ENCODE measurements at places on chromosomes 11 and 22.

- DNase-seq, result no peak
Measured at GRCh38 chr11:65695459-65696241, 16.4 kb upstream of the KAT5 start.

GRCh38 chr11:118998388-118998717 lies 415 bp downstream of the CENATAC start:
- DNase-seq, result no peak

DNA sequence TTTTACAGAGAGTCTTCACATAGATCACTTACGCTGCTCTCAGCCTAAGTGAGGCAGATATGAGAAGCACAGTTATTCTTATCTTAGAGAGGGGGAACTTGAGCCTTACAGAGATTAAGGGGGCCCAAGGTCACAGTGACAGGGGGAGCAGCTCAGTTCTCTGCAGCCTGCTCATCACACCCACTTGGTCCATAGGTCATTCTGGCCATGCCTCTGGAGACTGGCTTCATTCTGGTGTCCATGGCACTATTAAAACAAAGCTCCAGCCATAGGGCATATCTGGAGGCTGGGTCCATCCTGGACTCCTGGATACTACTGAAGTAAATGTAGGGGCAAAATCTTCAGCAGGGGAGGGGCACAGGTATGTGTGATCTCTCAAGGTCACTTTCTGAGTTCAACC lies 5.9 kb downstream of the SLC5A4 start:
- no peak for DNase-seq

DNA sequence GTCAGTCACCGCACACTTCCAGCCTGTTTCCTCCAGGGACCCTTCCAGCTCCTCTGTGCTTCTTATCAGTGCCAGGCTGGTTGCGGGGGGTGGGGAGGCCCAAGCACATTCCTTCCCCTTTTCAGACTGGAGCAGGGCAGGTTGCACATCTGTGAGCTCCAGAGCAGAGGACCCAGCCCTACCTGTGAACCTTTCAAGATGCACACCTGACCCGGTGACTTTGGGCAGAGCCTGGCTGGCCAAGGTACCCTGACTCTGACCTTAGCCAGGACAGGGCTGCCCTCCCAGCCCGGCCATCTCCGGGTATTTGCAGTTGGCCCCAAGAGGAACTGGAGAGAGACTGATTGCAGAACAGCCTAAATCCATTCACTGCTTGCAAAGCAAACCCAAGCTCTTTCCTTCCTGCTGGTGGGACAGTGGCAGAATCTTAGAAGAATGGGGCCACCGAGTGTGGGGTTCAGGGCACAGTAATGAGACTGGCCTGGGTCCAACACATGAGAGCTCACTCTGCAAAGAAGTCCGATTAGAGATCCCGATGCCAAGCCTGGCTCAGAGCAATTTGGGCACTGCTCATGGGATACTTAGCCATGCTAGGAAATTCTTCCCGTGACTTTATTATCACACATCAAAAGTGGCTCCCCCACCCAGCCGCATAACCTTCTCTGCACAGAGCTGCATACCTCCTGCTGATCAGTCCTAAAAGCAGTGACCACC lies 64.7 kb upstream of the CCND1 start:
- DNase-seq, result no peak

DNA sequence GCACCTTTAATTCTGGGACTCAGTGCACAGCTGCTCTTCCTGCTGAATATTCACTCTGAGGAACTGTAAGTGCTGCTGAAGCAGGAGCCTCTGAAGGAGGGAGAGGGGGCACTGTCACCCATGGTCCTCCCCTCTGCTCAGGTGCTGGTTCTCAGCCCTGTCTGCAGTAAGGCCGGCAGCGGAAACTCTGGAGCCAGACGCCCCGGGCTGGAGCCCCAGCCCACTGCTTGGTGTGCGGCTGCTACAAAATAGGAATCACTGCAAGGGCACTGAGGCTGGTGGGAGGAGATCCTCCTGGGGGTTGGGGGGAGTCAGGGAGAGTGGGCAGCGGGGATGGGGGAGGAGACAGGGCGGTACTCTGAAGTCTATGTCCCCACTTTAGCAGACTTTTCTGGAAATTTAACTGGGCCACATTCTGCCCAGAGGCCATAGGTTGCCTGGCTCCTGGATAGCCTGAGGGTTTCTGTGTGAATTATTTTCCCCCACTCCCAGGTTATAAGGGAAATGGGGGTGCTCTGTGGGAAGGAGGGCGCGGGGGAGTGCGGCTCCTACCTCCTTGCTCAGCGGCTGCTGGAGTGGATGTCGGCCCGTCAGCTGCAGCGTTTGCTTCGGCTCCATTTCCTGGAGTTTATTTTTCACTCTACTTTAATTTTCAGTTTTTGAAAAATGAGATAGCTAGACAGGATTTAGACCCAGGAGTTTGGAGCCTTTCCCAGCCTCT lies 33.6 kb downstream of the TBC1D22A start:
- no peak for DNase-seq

DNA sequence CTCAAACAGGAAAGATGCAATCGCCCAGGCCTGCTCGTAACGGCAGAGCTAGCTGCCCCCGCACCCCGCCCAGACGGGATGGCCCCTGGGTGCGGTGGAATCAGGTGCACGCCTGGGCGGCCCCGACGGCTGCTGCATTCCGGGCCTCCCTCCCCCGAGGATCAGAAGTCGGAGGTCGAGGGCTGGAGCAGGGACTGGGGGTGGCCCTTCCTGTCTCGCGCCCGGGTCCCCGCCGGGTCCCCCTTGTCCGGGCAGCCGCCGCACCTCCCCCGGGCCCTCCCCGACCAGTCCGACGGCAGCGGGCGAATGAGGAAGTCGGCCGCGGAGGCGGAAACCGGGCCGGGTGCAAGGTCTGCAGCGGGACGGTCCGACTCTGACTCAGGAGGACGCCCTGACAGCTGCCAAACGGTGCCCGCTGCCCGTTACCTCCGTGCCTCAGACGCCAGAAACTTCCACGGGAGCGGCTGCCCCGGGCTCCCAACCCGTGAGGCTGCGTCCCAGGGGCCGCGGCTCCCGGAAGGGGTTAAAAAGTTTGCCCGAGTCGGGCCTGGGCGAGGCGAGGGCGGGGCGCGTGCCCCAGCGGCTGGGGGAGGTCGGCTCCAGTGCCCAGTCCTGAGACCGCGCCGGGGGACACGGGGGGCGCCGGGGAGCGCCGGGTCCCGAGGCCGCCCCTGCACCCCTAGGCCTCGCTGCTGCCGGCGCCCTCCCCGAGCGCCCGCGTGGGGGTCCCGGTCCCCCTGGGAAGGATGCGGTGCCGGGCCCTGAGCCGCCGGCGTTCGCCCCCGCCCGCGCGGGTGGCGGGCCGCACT lies 663 bp downstream of the MYH9 start:
- no peak for DNase-seq

DNA sequence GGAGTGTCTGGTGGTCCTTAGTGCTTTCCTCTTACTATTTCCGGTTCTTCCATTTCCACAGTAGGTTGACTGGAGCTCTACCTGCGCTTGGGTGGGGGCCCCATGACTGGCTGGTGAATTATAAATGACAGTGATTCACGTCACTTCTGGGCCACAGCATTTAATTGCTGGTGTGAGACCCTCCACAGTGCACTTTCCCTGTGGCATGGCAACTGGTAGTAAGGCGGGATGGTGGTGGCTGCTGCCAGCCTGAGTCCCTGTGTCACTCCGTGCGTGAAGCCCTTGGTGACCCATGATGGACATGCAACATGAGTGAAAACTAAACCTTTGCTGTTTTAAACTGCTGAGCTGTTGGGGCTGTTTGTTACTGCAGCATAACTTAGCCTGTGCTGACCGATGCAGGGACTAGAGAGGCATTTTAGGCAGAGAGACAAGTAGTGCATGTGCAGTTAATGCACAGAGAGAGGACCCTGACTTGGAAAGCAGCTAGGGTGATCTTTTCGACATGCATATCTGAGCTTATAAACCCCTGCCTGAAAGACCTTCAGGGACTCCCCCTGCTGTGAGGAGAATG lies 3.1 kb downstream of the PRDM11 start:
- no peak for DNase-seq

DNA sequence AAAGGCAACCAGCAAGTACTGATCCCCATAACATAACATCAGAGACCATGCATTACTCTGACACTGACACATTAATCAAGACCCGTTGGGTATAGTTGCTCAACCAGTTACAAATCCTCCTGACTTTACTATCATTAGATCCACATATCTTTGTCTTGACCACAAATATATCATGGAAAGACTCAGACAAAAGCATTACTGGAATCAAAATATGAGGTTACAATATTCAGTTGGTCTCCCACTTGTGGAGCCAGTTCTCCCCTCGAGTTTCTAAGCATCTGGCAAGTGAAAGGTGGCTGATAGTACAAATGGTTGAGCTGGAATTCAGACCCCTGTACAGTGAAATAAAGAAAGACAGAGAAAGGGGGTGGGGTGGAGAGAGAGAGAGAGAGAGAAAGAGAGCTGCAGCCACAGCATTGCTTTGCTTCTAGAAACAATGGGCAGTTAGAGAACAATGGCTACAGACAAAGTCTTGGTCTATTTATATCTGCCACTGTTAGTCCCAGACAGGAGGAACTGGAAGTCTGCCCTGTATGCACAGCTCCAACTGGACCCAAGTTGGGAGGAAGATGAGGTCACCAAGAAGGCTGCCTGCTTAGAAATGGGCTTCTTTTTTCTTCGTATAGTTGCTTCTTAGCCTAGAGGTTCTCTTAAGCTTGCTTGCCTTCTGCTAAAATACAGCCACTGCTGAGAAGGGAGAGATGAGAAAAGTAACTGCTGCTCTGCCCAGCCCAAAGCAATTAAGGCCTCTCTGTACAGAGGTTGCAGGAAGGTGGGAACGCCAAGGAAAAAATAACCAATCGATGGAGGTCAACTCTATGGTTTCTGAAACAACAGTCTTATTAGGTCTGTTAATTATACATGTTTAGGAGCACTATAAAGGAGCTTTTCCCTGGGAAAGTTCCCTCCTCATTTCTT lies 85.5 kb downstream of the ETS1 start:
- no peak for DNase-seq

- no peak for DNase-seq
Measured at GRCh38 chr11:76610871-76611475, 59.6 kb downstream of the LRRC32 start.

GRCh38 chr11:84313830-84314359 lies 1027.7 kb upstream of the CCDC90B start:
- DNase-seq, result no peak

GRCh38 chr11:94876645-94877442 lies 96.5 kb downstream of the CWC15 start:
- DNase-seq, result no peak

DNA sequence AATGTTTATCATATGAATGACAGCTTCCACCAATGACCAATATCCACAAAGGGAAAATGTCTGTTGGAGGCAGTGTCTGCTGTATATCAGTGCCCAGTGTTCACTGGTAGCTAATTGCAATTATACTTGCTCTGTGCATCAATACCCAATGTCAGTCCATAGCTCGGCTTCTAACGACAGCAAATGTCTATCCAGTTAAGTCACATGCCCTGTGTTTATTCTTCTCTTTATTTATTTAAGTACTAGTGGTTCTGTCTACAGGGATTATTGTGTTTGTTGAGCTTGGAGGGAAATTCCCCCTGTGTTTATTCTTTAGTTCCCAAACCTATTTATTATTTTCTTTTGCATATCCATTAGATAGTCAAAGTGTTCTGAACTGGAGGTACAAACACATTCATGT lies 18.6 kb downstream of the TSKU start:
- DNase-seq, result peak; percentile 58

DNA sequence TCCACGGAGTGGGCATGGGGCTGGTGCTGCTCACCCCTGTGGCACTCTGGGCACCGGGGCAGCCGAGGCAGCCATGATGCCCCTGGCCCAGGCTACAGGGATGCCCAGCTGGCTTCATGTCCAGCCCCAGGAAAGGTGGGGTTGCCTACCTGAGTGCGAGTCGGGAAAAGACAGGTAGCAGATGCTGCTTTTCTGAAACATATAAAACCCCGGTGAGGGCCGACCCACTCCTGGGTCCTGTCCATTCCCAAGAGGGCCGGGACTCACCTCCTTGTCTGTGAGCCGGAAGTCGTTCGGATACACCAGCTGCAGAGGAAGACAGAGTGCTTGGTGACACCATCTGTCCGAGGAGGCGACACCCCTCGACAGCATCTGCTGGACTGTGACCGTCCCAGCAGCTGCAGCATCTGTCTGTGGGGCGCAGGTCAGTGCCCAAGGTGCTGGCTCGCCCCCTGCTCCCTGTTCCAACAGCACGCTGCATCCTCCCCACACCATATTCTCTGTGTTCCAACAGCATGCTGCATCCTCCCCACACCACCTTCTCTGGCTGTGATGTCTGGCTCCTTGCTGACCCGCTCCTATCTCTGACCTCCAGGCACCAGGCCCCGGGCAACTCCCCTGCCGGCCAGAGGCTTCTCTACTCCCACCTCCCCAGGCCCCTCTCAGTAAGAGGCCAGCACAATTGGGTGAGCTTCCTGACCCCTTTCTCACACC lies 8.0 kb downstream of the DENND6B start:
- peak; percentile 18 for DNase-seq

DNA sequence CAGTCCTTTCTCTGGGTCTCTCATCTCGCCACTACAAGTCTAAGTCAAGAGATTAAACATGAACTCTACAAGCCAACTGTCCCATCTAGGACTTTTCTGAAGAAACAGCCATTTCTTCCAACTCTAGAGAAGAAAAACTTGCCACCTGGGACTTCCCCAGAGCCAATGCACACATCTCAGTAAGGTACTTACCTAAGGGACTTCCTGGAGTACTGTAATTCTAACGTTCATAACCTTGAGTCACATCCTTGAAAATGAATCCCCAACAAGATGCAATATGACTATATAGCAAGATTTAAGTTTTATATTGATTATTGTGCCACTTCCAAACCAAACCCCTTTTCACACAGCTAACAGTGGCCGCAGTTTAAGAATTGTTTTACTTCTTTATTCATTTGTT lies 11.9 kb upstream of the ISX start:
- no peak for DNase-seq

DNA sequence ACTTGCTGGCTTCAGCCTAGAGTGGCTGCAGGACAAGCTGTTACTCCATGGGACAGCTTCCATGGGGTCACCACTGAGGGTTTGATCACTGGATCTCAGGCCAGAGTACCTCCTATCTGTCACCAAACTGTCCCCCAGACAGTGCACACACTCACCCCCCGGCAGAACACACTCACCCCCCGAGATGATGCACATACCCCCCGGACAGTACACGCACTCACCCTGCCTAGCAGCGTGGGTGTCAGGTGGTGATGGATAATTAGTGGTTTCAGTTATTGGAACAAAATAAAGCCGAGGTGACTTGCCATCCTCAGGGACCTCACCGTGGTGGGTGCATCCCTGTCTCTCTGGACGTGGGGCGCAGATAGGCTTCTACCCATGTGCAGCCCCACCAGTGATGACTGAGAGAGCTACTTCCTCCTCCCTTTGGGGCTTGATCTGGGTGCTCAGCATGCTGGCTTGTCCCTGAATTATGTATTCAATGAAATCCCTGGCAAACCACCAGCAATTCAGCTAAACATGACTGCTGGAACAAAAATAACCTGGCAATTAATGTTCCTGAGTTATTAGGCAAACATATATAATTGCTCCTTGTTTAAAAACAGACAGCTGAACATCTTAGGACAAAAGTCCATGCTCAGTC lies 18.9 kb downstream of the TANGO2 start:
- DNase-seq, result no peak
